Diencephalon (tissue), 1 donor: ENCODE measurements at places on chromosomes 7 and 10. TPM values are rescaled to one million over a fixed set of nuclear protein-coding genes. Genes with fewer than 3 reads are reported as not detected.

The VIPR2 gene
- 2.8 TPM for total RNA-seq

The OR9A4 gene
- 0.23 TPM for total RNA-seq

The AMZ1 gene
- total RNA-seq: 4.4 TPM

The ADIRF gene
- 4.8 TPM for total RNA-seq

The SORBS1 gene
- total RNA-seq: 90.7 TPM

The IL2RA gene
- total RNA-seq: not detected

The PRRT4 gene
- 7.2 TPM for total RNA-seq

The DKK1 gene
- total RNA-seq: 5.3 TPM

The RPEL1 gene
- not detected for total RNA-seq

The OLAH gene
- total RNA-seq: not detected

The KLHL7 gene
- total RNA-seq: 81.0 TPM

The SFRP5 gene
- 3.2 TPM for total RNA-seq

The SLC13A4 gene
- 18.9 TPM for total RNA-seq

The SFTPA2 gene
- total RNA-seq: not detected

The TOMM7 gene
- 189 TPM for total RNA-seq

The HHEX gene
- 2.8 TPM for total RNA-seq

The OPN1SW gene
- not detected for total RNA-seq

The MRC1 gene
- 3.0 TPM for total RNA-seq

The MYO1G gene
- total RNA-seq: 0.46 TPM

The COL13A1 gene
- total RNA-seq: 1.8 TPM

The ANKRD2 gene
- total RNA-seq: 0.46 TPM

The KIF5B gene
- total RNA-seq: 127 TPM

The IFIT1 gene
- 17.1 TPM for total RNA-seq

The DENND11 gene
- total RNA-seq: 35.3 TPM

The DNA2 gene
- 21.7 TPM for total RNA-seq

The CDK1 gene
- total RNA-seq: 32.5 TPM

The FOXP2 gene
- total RNA-seq: 94.6 TPM

The NEUROG3 gene
- total RNA-seq: not detected

The ELMO1 gene
- total RNA-seq: 84.7 TPM

The HYAL4 gene
- total RNA-seq: not detected

The CUZD1 gene
- total RNA-seq: 0.69 TPM
